ENCODE measurements at places on chromosomes 4 and X.
A peak's percentile ranks its signal among the peaks of the same experiment; 100 is the strongest.

DNA sequence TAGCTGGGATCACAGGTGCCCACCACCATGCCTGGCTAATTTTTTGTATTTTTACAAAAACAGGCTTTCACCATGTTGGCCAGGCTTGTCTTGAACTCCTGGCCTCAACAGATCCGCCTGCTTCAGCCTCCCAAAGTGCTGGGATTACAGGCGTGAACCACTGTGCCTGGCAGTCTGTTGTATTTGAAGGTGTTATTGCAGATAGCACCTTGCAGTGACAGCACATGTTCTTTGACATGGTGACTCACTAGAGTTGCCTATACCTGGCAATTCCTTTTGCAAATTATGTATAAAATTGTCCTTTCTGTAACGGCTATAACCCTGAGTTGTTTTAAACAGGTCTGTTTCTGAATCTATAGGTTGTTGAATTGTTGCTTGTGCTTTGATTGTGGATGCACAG is 7.9 kb downstream of the OGT start:
- DNase-seq = no peak

GRCh38 chrX:53257166-53257565 is 24.2 kb downstream of the IQSEC2 start:
- DNase-seq = peak; percentile 13

DNA sequence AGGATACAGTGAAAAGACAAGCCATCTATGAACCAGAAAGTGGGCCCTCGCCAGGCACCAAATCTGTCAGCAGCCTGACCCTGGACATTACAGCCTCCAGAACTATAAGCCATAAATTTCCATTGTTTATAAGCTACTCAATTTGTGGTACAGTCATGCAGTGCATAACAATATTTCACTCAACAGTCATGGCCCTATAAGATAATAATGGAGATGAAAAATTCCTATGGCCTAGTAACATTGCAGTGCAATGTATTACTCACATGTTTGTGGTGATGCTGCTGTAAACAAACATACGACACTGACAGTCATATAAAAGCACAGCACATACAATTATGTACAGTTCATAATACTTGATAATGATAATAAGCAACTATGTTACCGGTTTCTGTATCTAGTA is 17.1 kb upstream of the TLR1 start:
- no peak for DNase-seq

DNA sequence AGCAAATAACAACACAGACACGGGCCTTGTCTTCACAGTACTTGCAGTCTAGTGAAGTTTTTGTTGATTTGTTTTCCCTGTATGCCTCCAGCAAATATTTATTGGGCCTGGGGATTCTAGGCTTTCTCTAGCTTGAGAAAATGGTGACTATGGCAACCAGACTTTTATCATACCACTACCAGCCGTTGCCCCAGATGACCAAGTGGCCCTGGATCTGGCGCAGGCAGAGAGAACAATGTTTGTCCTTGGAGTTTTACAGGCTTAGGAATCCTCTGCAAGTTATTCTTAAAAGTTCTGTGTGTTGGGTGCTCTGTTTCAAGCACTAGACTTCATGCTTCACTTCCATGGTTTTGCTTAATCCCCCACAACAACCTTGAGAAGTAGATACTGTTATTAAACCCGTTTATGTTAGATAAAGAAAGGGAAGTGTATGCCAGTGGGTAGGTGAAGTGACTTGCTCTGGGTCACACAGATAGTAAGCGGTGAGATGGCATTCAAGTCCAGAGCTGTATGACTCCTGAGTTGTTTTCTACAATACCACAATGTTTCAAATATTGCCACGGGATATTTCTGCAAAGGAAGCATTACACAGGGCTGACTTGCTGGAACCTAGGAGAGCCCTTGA is 94.6 kb downstream of the AKAP4 start:
- no peak for DNase-seq

GRCh38 chrX:17564689-17565409 is 172.4 kb upstream of the SCML1 start:
- no peak for DNase-seq

GRCh38 chr4:78520808-78521226 is 30.8 kb upstream of the ANXA3 start:
- DNase-seq = no peak

DNA sequence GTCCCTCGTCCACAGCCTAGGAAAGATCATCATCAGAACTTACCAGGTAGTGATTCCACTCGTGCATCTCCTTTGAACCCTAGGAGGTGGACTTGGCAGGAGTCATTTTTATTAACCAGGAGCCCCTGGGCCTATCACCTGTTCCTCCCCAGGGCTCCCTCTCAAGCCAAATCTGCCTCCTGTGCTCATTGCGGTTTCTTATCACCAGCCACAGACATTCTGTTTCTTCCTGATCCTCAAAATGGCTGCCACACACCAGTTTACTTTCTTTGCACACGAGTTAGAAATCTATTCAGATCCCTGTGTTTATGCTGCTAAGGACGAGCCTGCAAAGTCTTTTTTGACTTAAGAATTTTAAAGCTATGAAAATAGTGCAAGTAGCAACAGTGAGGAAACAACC is 354.5 kb upstream of the BOD1L1 start:
- DNase-seq = no peak

DNA sequence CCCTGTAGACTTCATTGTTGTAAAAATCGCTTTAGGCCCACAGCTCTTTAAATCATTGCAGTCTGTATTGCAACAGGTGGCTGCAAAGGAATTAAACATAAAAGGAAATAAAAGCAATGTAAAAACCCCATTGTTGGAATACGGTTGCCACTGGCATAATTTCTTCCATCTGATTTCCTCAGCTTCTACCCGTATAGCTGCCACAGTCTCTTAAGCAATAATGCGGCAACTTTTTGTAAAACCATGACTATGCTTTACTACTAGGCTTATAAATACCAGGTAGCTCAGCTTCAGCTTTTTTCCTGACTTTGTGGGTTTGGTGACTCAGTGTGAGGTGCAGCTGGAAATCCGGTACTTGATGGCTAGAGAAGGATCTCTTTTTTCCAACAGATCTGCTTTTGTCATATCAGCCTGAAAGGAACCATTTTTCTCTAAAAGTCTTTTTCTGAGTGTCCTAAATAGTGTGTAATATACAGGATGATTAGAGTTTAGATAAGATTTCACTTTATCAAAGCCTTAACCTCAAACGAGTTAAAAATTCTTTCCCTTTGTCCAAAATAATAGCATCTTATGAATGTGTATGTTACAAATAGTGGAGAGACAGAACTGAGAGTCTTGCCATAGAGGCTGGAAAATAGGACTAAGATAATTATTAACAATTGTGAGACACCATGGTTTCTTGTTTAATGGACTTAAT is 268.0 kb downstream of the ADGRL3 start:
- peak; percentile 70 for DNase-seq

- DNase-seq = peak; percentile 89
Observed at GRCh38 chrX:135421537-135421931, 210 bp upstream of the SMIM10L2A start.

DNA sequence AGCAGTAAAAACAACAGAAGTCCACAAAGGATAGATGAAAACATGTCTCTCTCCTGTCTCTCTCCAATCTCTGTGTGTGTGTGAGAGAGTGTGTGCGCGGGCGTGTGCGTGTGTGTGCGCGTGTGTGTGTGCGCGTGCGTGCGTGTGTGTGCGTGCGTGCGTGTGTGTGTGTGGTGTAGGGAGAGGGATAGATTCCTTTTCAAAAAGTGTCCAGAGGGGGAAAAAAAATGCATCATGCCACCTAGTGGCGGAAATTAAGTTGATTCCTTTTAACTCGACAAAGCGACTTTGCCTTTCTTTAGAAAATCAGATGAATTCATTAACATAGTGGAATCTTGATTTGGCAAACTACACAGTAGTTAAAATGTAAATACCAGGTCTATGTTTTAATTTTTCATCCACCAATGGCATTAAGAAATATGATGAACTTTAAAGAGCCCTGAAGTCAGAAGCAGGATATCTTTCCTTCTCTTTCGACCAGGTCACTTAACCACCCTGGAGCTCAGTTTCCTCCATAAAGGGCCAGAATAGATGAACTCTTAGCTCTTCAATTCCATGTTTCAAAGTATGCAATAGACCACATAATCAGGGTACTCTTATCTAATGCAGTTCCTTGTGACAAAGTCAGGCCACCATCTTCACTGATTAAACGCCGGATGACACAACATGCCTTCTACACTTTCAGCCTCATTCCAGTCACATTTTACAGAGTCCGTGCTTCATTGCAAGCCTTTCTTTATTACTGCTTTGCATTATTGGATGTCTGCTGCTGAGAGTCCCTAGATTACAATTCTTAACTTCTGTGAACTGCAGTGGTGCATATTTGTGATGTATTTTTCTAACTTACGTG is 162.8 kb downstream of the FBXO8 start:
- DNase-seq = peak; percentile 74
